ENCODE measurements at places on chromosomes 13 and 19.

GRCh38 chr19:21022996-21023395 lies 2.5 kb downstream of the ZNF430 start:
- no peak for DNase-seq

DNA sequence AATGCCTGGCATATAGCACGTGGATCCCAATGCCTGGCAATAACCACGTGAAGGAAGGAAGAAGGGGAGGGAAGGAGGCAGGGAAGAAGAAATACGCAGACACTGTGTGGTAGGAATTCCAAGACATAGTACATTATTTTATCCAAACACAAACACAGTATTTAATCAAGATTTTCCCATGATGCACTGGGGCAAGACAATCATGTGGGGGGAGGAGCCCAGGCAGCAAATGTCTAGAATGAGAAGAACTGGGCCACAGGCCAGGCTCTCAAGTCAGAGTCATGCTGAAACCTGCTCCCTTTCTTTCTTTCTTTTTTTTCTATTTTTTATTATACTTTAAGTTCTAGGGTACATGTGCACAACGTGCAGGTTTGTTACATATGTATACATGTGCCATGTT lies 717.9 kb downstream of the UQCRFS1 start:
- DNase-seq: no peak

- peak; percentile 77 for DNase-seq
Measured at GRCh38 chr19:40241809-40242384, 15.4 kb upstream of the CCNP start.

- no peak for DNase-seq
Measured at GRCh38 chr13:92901739-92902138, 324.9 kb upstream of the GPC6 start.

DNA sequence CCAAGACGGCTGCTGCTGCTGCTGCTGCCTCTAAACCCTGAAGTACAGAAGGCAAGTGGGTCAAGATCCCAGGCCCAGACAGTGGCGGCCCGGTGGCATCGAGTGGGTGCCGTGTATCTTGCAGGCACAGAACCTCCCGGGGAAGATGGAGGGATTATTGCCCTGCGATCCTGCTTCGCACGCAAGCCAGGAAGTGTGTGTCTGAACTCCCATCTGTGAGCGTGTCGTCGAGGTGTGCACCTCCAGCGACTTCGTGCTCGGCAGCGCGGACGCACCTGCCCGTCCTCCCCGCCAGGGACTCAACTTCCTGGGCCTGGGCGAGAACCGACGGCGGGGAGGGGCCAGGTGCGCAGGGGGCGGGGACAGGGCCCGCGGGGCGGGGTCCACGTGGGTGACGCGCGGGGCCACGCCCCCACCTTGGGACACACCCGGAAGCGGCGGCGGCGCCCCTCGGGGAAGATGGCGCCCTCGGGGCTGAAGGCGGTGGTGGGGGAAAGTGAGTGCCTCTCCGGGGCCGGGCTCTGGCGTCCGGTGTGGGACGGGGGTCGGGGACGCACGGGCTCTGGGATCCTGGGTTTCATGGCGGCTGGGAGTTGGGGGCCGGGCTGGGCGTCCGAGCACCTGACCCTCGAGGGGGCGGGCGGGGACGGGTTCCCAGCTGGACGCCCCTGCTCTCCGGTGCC lies at the start of gene STXBP2:
Gene STXBP2 (plus strand): TSS at position 420 of the 683 bp plus-strand sequence. CDS start 40 bp downstream, at position 460.
- no peak for DNase-seq

DNA sequence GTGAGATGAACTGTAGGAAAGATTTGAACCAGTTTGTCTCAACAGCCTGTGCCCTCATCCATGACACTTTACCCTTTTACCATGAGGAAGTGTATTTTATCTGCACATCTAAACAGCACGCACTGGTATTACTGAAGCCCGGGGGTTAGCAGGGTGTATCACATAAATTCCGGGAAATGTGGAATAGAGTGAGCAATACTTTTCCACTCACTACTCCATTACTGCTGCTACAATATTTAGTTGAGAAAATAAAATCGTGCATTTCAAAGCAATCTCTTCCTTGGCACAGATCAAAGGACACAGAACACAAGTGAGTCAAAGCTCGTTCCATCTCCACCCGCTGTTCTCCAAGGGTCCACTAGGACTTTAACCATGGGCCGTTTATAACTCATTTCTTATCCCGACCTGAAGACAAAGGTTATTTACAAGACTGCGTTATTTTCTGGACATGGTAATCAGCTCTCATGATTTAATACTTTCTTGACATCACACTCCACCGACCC lies 35.2 kb downstream of the STK24 start:
- no peak for DNase-seq

DNA sequence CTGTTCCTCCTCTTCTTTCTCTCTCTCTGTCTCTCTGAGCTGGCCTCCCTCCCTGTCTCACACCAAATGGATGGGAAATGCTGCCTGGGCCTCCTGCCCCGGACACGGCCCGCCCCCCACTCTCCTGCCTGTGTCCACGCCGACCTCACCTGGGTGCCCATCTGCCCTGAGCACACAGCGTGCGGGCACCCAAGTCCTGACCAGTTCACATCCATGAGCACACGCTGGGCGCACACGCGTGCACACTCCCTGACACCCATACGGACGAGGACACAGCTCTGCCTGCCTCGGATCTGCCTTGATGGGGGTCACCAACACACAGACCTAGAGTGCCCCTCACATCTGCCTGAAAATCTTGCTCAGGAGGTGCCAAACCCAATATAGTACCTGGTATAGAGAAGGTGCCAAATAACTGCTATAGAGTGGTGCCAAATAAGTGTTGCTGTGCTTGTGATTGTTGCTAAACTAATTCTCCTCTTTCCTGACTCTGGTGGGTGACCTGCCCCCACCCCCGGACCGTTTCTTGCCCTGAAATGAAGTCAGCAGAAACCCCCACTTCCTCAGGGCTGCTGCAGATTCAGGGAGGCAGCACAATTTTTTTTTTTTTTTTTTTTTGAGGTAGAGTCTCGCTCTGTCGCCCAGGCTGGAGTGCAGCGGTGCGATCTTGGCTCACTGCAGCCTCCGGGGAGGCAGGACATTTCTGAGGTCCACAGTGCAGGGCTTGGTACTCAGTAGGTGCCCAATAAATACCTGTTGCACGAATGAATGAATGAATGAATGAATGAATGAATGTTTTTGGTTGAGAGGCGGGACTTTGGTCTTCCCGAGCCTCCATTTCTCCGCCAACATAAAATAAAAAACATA lies 4.6 kb downstream of the NFIC start:
- no peak for DNase-seq
